ENCODE measurements at places on chromosomes 4 and X.
A peak's percentile ranks its signal among the peaks of the same experiment; 100 is the strongest.

DNA sequence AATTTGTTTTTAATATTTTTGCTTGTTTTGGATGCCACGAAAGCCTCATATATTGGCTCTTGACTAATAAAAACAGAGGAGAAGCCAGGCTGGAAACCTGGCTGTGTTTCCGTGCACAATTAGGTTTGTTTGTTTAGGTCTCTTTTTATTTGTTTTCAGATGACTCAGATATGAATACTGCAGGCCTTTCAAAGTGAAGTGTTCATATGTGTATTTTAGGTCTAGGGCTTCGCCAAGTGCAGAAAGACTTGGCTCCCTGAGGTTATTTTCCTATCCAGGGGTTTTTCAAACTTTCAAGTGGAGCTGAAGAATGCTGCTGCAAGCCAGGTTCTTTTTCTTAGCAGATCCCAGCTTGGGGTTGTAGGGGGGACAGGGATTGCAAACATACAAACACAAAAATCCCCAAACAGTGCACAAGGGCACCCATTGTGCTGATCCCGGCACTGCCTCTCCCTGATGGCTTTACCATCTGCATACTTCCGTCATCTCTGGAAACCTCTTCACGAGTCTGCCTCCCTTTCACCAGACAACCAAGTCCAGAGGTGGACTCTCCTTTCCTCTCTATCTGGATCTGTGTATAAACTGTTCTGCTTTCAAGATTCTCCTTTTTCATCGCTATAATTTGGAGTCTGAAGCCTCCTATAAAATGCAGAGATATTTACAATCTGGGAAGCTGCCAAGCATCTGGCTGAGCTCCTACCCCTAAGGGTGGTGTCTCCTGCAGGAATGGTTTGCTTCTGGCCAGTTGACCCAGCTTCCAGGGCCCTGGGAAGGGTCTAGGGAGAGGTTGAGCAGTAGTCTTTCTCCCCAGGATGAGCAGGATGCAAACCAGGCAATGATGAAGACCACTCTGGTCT lies 108.6 kb downstream of the SMIM20 start:
- H3K27ac ChIP-seq: no peak overlapping the region
- H3K27me3 ChIP-seq: peaks cover 5% of the 10 kb centered on the region
- no peak for DNase-seq

- no peak for DNase-seq
- no peak overlapping the region for H3K27ac ChIP-seq
- no peaks in the 10 kb centered on the region for H3K36me3 ChIP-seq
- no peaks in the 10 kb centered on the region for H3K27me3 ChIP-seq
Measured at GRCh38 chr4:131084997-131085396, 1989.0 kb downstream of the C4orf33 start.

- DNase-seq: no peak
- H3K36me3 ChIP-seq: no peaks in the 10 kb centered on the region
- no peak overlapping the region for H3K27ac ChIP-seq
- H3K27me3 ChIP-seq: no peaks in the 10 kb centered on the region
Measured at GRCh38 chr4:173805884-173806283, 275.9 kb upstream of the HAND2 start.

DNA sequence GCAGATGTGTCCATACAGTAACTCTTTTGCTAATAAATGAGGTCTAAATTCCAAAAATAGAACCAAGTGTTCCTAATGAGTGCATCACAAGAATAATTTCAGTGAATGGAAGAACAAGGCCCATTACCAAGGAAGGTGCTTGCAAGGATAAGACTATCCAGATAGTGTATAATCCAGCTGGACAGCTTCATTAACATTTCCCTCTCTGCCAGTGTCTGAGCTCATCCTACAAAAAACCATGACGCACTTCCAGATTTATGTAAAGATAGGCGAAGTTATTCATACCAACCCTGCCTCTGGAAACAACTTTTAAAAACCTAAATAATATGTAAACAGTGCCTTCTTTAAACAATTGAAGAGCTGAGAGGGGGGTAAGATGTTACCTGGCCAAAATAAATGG lies 177.9 kb upstream of the STK26 start:
- H3K27ac ChIP-seq: no peak overlapping the region
- H3K36me3 ChIP-seq: no peaks in the 10 kb centered on the region
- peaks cover 3% of the 10 kb centered on the region for H3K4me1 ChIP-seq
- DNase-seq: no peak
- H3K4me3 ChIP-seq: no peak overlapping the region

GRCh38 chrX:56802921-56803849 lies 74.1 kb downstream of the NBDY start:
- H3K4me3 ChIP-seq: peak overlapping the region; percentile 72
- peaks cover 33% of the 10 kb centered on the region for H3K4me1 ChIP-seq
- H3K27ac ChIP-seq: peak overlapping the region; percentile 80
- H3K27me3 ChIP-seq: no peaks in the 10 kb centered on the region

- H3K36me3 ChIP-seq: no peaks in the 10 kb centered on the region
- H3K4me3 ChIP-seq: no peak overlapping the region
- no peak for DNase-seq
Measured at GRCh38 chr4:185445209-185445608, 19.4 kb upstream of the UFSP2 start.

DNA sequence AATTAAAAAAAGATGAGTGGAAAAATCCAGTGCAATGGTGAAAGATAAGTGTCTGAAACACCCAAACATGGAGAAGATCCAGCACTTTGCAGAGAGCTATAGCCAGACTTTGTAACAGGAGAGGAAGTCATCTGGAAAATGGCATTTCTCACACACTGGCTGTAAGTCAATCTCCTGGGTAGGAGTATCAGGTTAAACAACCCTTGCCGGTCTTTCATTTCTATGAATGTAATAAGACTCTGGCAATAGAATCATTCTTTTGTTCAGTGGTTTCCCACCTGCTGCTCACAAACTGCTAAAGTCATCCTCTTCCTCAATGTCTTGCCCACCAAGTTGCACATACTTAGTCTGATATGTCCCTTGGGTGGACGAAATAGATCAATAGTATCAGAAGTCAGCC lies 94.0 kb upstream of the ATP8A1 start:
- no peaks in the 10 kb centered on the region for H3K27me3 ChIP-seq
- no peak overlapping the region for H3K27ac ChIP-seq
- no peaks in the 10 kb centered on the region for H3K4me1 ChIP-seq
- no peaks in the 10 kb centered on the region for H3K36me3 ChIP-seq
- no peak overlapping the region for H3K4me3 ChIP-seq
- no peak for DNase-seq

- H3K27ac ChIP-seq: no peak overlapping the region
- H3K27me3 ChIP-seq: no peaks in the 10 kb centered on the region
- no peak overlapping the region for H3K4me3 ChIP-seq
- no peaks in the 10 kb centered on the region for H3K36me3 ChIP-seq
Measured at GRCh38 chrX:17984415-17984814, 123.3 kb upstream of the RAI2 start.

GRCh38 chr4:103150677-103151076 lies 47.5 kb downstream of the CENPE start:
- H3K4me3 ChIP-seq: no peak overlapping the region
- no peaks in the 10 kb centered on the region for H3K27me3 ChIP-seq
- H3K36me3 ChIP-seq: peaks cover 73% of the 10 kb centered on the region
- H3K4me1 ChIP-seq: peaks cover 23% of the 10 kb centered on the region
- H3K27ac ChIP-seq: no peak overlapping the region

- no peak for DNase-seq
- H3K4me1 ChIP-seq: peaks cover 39% of the 10 kb centered on the region
- peaks cover 14% of the 10 kb centered on the region for H3K36me3 ChIP-seq
- H3K27ac ChIP-seq: no peak overlapping the region
- no peaks in the 10 kb centered on the region for H3K27me3 ChIP-seq
- H3K4me3 ChIP-seq: no peak overlapping the region
Measured at GRCh38 chr4:113587156-113587555, 174.4 kb downstream of the CAMK2D start.

DNA sequence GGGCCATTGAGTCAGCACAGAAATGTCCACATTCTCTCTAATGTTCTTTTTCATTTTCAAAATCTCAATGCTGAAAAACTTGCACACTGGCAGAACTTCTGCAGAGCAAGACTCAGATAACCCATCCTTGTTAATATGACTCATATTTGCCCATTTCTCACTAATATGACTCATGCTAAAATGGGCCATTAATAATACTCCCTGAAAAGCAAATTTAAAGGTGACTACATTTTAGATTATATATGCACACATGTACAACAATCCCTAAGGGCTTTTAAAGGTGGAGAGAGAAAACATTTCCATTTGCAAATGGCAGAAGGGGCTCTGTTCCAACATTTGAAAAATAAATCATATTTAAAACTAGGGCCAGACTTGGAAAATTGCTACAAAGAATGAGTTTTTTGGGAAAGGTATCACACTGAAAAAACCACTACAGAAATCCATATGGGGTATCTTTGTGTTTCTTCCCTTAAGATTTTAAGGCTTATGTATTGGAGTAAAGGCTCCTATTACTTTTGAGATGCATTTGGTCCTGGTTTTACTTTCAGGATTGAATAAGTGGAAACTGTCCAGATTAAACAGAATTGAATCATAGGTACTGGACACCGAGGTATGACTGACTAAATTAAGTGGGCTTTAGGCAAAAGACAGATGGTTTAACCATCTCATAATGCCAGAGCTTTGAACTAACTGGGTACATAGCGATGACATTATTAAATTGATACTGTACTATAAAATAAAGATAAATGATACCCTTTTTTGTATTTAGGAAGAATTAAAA lies 30.0 kb downstream of the TLR2 start:
- no peak overlapping the region for H3K4me3 ChIP-seq
- H3K36me3 ChIP-seq: peaks cover under 1% of the 10 kb centered on the region
- H3K4me1 ChIP-seq: peaks cover 6% of the 10 kb centered on the region
- DNase-seq: no peak
- peaks cover 22% of the 10 kb centered on the region for H3K27me3 ChIP-seq

GRCh38 chr4:1502501-1502886 lies 96.3 kb upstream of the NKX1-1 start:
- no peak overlapping the region for H3K4me3 ChIP-seq
- DNase-seq: no peak
- no peak overlapping the region for H3K27ac ChIP-seq
- no peaks in the 10 kb centered on the region for H3K36me3 ChIP-seq
- no peaks in the 10 kb centered on the region for H3K27me3 ChIP-seq

GRCh38 chr4:157779081-157779480 lies 393.7 kb downstream of the GASK1B start:
- H3K4me3 ChIP-seq: no peak overlapping the region
- DNase-seq: no peak
- H3K36me3 ChIP-seq: no peaks in the 10 kb centered on the region
- no peak overlapping the region for H3K27ac ChIP-seq
- no peaks in the 10 kb centered on the region for H3K4me1 ChIP-seq

GRCh38 chrX:66036231-66036630 lies 3.6 kb downstream of the VSIG4 start:
- no peak for DNase-seq
- H3K36me3 ChIP-seq: no peaks in the 10 kb centered on the region
- no peak overlapping the region for H3K27ac ChIP-seq
- H3K4me1 ChIP-seq: no peaks in the 10 kb centered on the region

DNA sequence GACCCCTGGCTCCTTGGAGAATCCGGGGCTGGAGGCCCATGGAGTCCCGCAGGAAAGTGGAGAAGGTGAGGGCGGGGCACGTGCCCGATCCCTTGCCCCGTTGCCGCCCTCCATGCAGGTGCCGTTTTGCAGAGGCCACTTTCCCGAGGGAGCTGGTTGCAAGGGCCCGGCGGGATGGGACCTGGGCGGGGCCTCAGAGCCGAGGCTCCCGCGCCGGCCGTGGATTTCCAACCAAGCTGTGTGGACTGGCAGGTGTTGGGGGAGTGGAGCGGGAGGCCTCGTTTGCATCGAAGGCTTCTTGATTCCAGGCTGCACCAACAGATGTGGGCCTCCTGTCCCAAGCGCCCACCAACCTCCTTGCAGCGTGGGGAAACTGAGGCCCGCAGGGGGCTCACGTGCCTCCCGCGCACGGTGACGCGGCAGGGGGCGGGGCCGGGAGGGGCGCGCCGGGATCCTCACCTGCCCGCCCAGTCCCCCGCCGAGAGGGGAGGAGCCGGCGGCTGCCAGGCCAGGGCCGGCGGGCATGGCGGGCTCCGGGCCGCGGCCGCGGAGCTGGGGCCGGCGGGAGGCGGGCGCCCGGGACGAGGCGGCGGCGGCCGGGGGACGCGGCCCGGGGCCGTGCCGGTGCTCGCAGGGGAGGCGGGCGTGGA lies 24.9 kb downstream of the SH3BP2 start:
- peaks cover 30% of the 10 kb centered on the region for H3K36me3 ChIP-seq
- peaks cover 44% of the 10 kb centered on the region for H3K4me1 ChIP-seq
- DNase-seq: no peak

DNA sequence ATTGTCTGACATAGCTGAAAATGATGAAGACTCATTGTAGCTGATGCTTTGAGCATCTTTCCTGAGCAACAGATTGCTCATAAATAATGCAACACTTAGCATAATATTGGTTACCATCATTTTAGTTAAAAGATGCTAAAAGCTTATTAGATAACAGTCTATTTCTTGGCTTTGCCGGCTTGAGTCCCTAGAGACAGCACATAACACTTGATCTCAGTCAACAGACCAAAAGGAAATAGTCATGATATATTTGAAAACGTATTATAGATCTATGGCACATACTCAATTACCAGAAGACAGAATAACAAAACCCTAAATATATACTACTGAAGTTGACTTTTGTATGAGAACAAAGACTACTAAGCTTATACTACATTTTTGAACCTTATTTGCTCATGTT lies 846.7 kb upstream of the EPHA5 start:
- no peaks in the 10 kb centered on the region for H3K4me1 ChIP-seq
- no peak overlapping the region for H3K4me3 ChIP-seq
- H3K27ac ChIP-seq: no peak overlapping the region
- DNase-seq: no peak

GRCh38 chr4:90845777-90846176 lies 718.6 kb downstream of the CCSER1 start:
- H3K27me3 ChIP-seq: no peaks in the 10 kb centered on the region
- H3K27ac ChIP-seq: no peak overlapping the region
- no peak overlapping the region for H3K4me3 ChIP-seq
- no peaks in the 10 kb centered on the region for H3K4me1 ChIP-seq
- no peak for DNase-seq
- H3K36me3 ChIP-seq: no peaks in the 10 kb centered on the region

DNA sequence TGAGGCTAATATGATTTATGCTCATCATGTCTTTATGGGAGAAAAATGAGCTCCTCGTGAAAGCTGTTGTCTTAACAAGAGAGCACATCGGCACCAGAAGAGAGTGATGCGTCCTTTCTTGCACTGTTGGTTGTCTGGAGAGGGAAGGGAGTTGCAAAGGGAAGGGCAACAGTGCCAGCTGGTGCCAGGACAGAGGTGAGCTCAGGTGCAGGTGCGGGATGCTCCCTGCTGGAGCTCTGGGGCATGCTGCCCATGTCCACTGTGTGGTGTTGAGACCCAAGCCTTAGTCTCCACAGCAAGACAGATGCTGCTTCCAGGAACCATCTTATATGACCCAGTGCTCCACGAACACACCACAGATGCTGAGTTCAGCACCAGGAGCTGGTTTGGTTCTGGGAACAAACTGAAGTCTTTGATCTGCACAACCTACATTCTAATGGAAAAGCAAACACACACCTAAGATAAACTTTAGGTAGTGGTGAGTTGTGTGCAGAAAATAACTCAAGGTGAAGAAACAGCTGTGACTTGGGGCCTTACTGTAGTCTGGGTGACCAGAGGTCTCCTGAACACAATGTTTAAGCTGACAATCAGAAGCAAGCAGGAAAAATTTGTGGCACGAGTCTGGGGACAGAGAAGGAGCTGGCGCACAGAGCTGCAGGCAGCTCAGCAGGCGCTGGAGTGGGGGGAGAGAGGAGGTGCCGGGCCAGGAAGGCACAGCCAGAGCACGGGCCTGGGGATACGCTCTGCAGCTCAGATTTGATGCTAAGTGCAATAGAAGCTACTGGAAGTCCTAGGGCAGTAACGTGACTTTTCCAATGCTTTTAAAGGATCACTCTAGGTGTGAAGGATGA lies 73.2 kb downstream of the HAUS3 start:
- no peak for DNase-seq
- peaks cover 22% of the 10 kb centered on the region for H3K36me3 ChIP-seq
- H3K27me3 ChIP-seq: no peaks in the 10 kb centered on the region
- H3K4me3 ChIP-seq: no peak overlapping the region

All from T-helper 2 cell treated with Interferon-gamma antibody and Interleukin-4, amounts not matched to agents 5 μg/mL and 100 μg/mL, for 36 hours (primary cell).